ENCODE measurements at places on chromosomes 3 and 15.

DNA sequence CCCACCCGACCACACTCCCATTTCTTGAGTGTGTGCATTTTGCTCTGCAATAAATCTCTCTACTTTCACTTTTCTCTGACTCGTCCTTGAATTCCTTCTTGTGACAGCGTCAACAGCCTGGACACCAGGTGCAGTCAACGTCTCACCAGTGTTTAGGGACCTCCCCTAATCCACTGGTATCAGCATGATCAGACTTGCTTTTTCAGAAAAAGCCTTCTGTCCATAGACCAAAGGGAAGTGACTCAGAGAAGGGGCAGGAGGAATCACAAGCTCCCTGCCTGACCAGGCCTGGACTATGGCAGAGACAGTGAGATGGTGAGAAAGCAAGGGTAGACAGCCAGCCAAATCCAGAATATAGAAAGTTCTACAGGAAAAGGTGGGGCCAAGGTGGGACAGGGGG lies 15.5 kb downstream of the CCR5 start:
- DNase-seq, result no peak

DNA sequence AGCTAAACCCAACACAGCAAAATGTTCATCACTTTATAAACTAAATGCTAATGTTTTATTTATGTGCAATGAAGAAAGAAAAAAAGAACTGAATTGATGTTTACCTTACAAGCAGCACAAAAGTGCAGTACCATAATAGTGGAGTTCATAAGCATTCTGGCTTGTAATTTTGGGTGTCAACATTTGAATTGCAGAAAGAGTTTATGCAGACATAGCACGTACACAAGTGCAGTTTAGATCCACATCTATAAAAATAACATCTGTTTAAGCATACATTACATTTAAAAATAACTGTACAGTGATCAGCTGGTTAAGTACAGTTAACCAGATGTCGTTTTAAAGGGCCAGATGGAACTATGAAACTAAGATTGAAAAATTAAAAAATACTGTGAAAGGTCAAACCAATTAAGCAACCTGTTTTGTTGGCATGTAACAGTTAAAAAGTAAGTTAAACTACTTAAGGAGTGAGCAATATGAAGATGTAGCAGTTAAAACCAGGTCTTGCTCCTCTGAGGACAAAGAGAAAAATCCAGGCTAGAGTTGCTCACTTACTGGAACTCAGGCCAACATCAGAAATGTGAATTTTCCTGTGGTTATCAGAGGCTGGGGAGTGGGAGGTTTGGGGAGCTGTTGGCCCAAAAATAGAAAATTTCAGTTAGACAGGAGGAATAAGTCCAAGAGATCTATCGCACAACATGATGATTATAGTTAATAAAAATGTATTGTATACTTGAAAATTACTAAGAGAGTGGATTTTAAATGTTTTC lies 204.9 kb upstream of the MDFIC2 start:
- DNase-seq, result no peak

DNA sequence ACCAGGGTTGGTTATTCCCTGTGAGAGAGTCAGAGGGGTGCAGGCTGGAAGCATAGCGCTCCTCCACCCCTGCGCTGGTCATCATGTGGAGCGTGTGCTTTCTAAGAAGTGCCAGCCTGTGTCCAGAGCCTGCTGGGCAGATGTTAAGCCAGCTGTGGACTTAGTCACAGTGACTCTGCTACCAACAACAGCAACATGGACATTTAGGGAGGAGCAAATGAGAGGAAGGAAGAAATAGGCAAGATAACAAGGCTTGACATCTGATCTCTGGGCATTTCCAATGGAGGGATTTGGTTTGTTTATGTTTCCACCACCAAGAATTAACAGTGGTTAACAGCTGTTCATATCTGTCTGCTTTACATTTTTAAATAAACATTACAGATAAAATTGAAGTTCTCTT lies 36.4 kb upstream of the MYZAP start:
- DNase-seq, result no peak

DNA sequence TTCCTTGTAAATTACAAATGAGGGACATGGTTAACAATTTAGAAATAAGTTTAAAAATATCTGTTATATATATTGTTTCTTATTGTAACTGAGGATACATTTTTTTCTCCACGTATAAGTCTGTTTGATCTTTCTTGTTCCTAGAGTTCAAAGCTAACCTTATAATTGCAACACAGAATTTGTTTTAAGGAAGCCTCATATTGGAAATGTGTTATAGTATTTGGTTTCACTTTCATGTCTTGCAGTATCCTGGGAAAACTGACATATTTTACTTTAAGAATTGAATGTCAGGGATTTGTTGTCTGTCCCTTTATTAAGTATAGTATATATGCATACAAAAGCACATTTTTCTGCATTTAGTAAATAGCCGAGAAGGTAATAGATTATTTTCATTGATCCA lies 23.5 kb upstream of the NIT2 start:
- DNase-seq, result no peak

GRCh38 chr3:14096742-14097141 lies 27.9 kb downstream of the CHCHD4 start:
- no peak for DNase-seq

DNA sequence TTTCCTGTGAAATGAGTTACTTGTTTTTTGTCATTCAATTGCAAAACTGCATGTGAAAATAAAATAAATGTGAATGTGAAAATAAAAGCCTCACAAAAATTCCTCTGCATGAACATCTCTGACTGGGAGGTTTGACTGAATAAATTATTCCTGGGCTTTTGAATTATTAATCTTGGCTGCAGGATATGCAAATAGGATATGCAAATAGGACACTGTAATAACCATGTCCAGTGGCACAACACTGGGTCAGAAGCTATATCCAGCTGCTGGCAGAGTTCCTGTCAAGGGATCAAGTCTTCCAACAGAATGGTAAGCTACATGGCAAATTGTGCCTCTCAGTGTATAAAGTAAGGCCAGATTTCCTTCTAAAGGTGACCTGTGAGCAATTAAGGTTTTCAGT lies at the start of gene SUCNR1:
Gene SUCNR1 (plus strand): TSS at position 246 of the 400 bp plus-strand sequence. CDS start 6,250 bp downstream, outside the sequence.
- DNase-seq, result no peak

DNA sequence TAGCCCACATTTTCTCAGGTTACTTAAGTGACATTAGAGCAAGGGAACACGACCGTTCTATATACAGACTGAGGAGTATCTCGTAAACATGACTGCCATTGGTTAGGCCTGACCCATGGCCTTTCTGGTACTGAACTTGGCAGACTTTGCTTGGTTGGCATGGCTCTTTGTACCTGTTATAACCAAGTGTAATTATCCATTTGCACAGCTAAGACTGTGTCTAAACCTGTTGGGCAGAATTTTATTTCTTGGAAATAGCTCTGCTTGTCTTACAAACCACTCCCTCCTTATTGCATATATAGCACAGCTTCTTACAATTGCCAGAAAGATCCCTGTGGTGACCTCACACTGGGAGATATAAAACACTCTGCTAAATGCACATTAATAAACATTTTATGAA lies 106.9 kb downstream of the P2RY1 start:
- DNase-seq, result no peak

GRCh38 chr3:164231718-164232117 lies 846.6 kb downstream of the SI start:
- no peak for DNase-seq

DNA sequence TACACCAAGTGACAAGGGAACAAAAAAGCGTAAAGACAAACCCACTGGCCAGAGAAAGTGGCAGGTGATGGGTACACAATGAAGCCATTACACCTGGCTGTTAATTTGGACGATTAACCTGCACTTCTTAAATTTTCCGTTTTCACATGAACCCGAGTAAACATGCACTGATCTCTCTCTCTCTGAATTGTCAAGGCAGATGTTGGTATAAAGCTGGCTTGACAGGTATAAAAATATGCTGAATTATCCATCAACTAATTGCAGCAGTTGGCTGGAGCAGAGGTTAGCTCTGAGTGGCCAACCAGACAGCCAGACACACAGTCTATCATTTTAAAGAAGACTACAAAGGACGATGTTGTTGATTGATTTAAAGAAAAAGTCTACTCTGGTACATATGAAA lies 561.7 kb upstream of the ALCAM start:
- no peak for DNase-seq

GRCh38 chr3:52001443-52001974 lies 5.8 kb upstream of the RPL29 start:
- no peak for DNase-seq

DNA sequence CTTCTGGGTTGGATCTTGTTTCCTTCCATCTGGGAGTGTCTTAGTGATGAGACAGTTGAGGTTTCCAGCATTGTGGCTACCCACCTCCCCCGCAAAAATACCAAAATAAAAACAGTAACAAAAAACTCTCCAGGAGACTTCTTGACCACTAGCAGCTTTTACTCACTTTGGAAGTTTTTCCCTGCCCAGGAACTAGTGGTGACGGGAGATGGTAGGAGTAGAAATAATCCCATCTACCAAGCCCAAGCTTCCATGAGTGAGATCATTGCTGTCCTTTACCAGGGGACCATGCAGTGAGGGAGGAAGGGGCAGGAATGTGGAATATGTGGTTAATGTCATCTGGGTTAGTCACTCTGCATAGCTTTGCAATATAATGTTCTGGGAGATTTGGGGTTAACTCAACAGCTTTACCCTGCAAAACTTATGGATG lies 187.7 kb downstream of the ITPR1 start:
- DNase-seq, result peak; percentile 5

DNA sequence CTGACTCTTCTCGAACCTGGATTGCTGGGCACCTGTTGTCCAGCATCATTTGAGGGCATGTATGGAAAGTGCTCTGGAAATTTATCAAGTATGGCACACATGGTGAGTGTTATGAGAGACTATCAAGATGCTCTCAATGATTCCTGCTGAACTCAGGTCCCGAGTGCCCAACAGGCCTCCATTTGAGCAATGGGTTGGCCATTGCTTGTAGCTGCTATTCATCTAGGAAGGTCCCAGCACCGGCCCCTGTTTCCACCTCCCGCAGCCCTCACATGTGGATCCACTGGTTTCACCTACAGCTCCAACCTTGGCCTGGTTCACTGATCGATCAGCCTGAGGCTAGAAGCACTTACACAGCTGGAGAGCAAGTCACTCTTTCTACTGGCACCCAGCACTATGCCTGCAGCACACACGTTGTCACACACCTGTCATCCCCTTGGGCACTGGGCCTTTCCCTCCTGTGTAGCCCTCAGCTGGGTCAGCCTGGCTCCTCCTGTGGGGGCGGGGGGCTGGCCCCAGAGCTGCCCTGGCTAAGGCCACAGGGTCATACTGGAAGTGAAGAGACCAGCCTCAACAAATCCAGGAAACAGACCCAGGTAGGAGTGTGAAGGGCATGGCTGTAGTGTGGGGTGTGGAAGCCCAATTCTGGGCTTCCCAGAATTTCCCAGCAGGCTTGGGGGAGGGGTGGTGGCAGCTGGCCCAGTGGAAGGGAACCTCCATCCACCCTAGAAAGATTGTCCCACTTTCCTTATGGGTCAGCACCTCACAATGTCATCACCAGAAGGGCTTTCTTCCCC lies 41.7 kb upstream of the SMAD3 start:
- DNase-seq, result no peak

- no peak for DNase-seq
Measured at GRCh38 chr15:94253742-94254141, 22.4 kb downstream of the MCTP2 start.

- DNase-seq, result no peak
Measured at GRCh38 chr3:99859825-99860224, 42.2 kb downstream of the CMSS1 start.

DNA sequence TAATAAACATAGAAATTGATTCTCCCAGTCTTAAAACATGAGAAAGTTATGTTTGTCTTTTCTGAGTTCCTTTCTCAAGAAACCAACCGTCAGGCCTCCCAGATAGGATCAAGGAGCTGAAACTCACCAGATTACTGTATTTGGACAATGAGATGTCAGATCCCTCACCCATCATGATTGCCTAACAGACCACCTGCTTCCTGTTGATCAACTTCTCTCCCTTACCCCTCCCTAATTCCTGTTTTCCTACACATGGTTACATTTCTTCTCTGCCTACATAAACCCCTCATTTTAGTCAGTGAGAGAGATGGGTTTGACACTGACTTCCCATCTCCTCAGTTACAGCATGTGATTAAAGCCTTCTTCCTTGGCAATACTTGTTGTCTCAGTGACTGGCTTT lies 917.5 kb downstream of the FHIT start:
- no peak for DNase-seq

GRCh38 chr3:105959851-105960250 lies 91.0 kb upstream of the CBLB start:
- no peak for DNase-seq

GRCh38 chr3:134991472-134992010 lies 196.5 kb downstream of the EPHB1 start:
- DNase-seq, result no peak

DNA sequence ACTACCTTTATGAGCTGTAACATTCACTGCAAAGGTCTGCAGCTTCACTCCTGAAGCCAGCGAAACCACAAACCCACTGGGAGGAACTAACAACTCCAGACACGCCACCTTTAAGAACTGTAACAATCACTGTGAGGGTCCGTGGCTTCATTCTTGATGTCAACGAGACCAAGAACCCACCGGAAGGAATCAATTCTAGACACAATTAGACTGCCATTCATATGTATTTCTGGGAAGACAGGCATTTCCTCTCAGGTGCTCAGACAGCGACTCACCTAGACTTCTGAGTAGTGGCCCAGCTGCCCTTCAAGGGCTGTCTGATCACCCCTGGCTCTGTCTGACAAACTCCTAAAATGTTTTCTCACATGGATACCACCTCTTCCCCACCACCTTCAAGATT lies 506.8 kb downstream of the PDCD6IP start:
- no peak for DNase-seq

GRCh38 chr3:52144034-52144795 lies 10.0 kb downstream of the POC1A start:
- peak; percentile 28 for DNase-seq

GRCh38 chr3:53795789-53796560 lies 50.2 kb downstream of the CHDH start:
- DNase-seq, result no peak

GRCh38 chr3:71177375-71177774 lies 406.2 kb downstream of the FOXP1 start:
- DNase-seq, result no peak

GRCh38 chr15:96335411-96336024 lies 5.0 kb downstream of the NR2F2 start:
- DNase-seq, result no peak

- DNase-seq, result no peak
Measured at GRCh38 chr3:116920826-116921610, 211.4 kb downstream of the TUSC7 start.

GRCh38 chr15:41798607-41799487 lies 24.6 kb downstream of the MAPKBP1 start:
- DNase-seq, result no peak

GRCh38 chr3:108352176-108352575 lies 55.8 kb downstream of the HHLA2 start:
- no peak for DNase-seq

GRCh38 chr3:4672725-4673275 lies 179.7 kb downstream of the ITPR1 start:
- DNase-seq, result no peak

GRCh38 chr3:176927706-176928581 lies 269.3 kb downstream of the TBL1XR1 start:
- DNase-seq, result no peak

- DNase-seq, result no peak
Measured at GRCh38 chr3:175554801-175555200, 695.7 kb downstream of the NAALADL2 start.

Measured in iPS DF 19.7 (cell line).